Epithelial cell of umbilical artery (primary cell): ENCODE measurements at places on chromosomes 7 and 10. TPM values are rescaled to one million over a fixed set of nuclear protein-coding genes. Genes with fewer than 3 reads are reported as not detected.

Gene AS3MT
- 1.8 and 2.6 TPM in 2 replicates for total RNA-seq

Gene ZNF365
- 0.91 and 7.8 TPM in 2 replicates for total RNA-seq

Gene AFAP1L2
- 5.5 and 8.4 TPM in 2 replicates for total RNA-seq

Gene NKX1-2
- total RNA-seq, result not detected in 2 replicates

Gene CPED1
- total RNA-seq, result under 0.01 and 23.9 TPM in 2 replicates

Gene TEX47
- not detected in 2 replicates for total RNA-seq

Gene PNLIP
- total RNA-seq, result not detected in 2 replicates

Gene STAMBPL1
- total RNA-seq, result under 0.01 and 0.61 TPM in 2 replicates

Gene CYP2E1
- 0.32 TPM in 1 of 2 replicates, not detected in the other for total RNA-seq

Gene FAM107B
- total RNA-seq, result 112 and 146 TPM in 2 replicates

Gene UPK3B
- not detected in 2 replicates for total RNA-seq

Gene ADRA2A
- not detected in 2 replicates for total RNA-seq

Gene GRM8
- total RNA-seq, result 0.15 TPM in 1 of 2 replicates, not detected in the other

Gene LLCFC1
- not detected in 2 replicates for total RNA-seq

Gene MRLN
- not detected in 2 replicates for total RNA-seq

Gene SEM1
- total RNA-seq, result 31.0 and 42.6 TPM in 2 replicates

Gene ZNF3
- 26.3 and 26.6 TPM in 2 replicates for total RNA-seq

Gene HPSE2
- not detected in 2 replicates for total RNA-seq

Gene PAPOLB
- under 0.01 and 0.15 TPM in 2 replicates for total RNA-seq

Gene MEPCE
- total RNA-seq, result 26.6 and 32.1 TPM in 2 replicates

Gene CAMK1D
- 0.32 and 0.76 TPM in 2 replicates for total RNA-seq

Gene OPN1SW
- total RNA-seq, result not detected in 2 replicates

Gene PCDH15
- total RNA-seq, result 0.30 TPM in 1 of 2 replicates, not detected in the other

Gene INHBA
- 21.3 and 27.9 TPM in 2 replicates for total RNA-seq

Gene IKZF5
- 1.9 and 6.8 TPM in 2 replicates for total RNA-seq

Gene C7orf33
- not detected in 2 replicates for total RNA-seq

Gene ZNF727
- 0.15 TPM in 1 of 2 replicates, not detected in the other for total RNA-seq

Gene SLC16A12
- total RNA-seq, result not detected in 2 replicates

Gene CAPZA2
- total RNA-seq, result 336 and 487 TPM in 2 replicates

Gene INSIG1
- 99.1 and 154 TPM in 2 replicates for total RNA-seq

Gene MYOF
- 169 and 214 TPM in 2 replicates for total RNA-seq

Gene JCAD
- 37.4 and 40.4 TPM in 2 replicates for total RNA-seq

Gene NEUROG3
- not detected in 2 replicates for total RNA-seq

Gene IL6
- total RNA-seq, result 7.8 and 16.3 TPM in 2 replicates

Gene DLX5
- not detected in 2 replicates for total RNA-seq

Gene STN1
- 34.8 and 35.4 TPM in 2 replicates for total RNA-seq

Gene MYL7
- not detected in 2 replicates for total RNA-seq

Gene TMEM229A
- not detected in 2 replicates for total RNA-seq

Gene PNLIPRP1
- not detected in 2 replicates for total RNA-seq

Gene FAM25G
- total RNA-seq, result not detected in 2 replicates

Gene CALML3
- not detected in 2 replicates for total RNA-seq

Gene GIMAP4
- total RNA-seq, result 332 and 504 TPM in 2 replicates

Gene EFCAB10
- 0.32 TPM in 1 of 2 replicates, not detected in the other for total RNA-seq

Gene CREB3L2
- 29.6 and 35.9 TPM in 2 replicates for total RNA-seq

Gene ANKRD16
- total RNA-seq, result 5.8 and 8.1 TPM in 2 replicates

Gene DDX50
- total RNA-seq, result 52.6 and 63.5 TPM in 2 replicates

Gene CTAGE4
- total RNA-seq, result 0.30 TPM in 1 of 2 replicates, not detected in the other

Gene KCNIP2
- total RNA-seq, result under 0.01 and 0.30 TPM in 2 replicates

Gene PAX4
- total RNA-seq, result not detected in 2 replicates

Gene R3HCC1L
- total RNA-seq, result 12.3 and 17.5 TPM in 2 replicates

Gene MOGAT3
- total RNA-seq, result not detected in 2 replicates

Gene NDUFB8
- total RNA-seq, result 171 and 213 TPM in 2 replicates

Gene SYCE1
- total RNA-seq, result not detected in 2 replicates

Gene FAM25A
- not detected in 2 replicates for total RNA-seq

Gene TMEM106B
- 30.5 and 58.5 TPM in 2 replicates for total RNA-seq
